Spleen (tissue), 13 donors: ENCODE measurements at places on chromosomes 4 and X. TPM values are rescaled to one million over a fixed set of nuclear protein-coding genes. Genes with fewer than 3 reads are reported as not detected.
A peak's percentile ranks its signal among the peaks of the same experiment; 100 is the strongest.

DNA sequence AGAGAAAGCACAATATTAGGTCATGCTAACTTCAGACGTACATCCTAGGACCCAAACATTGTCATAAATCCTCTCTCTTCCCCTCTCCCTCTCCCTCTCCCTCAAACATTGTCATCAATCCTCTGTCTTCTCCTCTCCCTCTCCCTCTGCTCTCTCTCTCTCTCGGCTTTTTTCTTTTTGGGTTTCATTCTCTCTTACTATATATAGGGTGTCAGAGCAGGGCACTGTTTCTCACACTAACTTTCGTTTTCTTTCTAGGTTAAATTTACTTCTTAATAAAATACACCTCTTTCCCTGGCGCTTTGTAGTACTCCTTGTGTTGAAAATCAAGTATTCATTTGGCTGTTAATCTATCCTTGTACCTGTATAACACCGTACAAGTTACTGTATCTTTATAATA is 37.0 kb upstream of the HERC5 start:
- no peak for DNase-seq

DNA sequence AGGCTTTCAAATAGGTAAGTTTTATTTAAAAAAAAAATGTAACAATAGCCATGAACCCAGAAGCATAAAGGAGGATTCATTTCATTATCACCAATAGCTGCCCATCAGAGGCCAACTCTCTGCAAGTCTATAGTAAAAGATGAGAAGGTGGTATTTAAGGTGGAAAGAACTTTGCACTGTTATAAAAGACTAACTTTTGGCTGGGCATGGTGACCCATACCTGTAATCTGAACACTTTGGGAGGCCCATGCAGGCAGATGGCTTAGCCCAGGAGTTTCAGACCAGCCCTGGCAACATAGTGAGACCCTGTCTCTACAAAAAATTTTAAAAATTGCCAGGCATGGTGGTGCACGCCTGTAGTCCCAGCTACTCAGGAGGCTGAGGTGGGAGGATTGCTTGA is 43.3 kb downstream of the RPS3A start:
- no peak for DNase-seq

- DNase-seq: no peak
Measured at GRCh38 chrX:805103-805670, 174.6 kb downstream of the SHOX start.

DNA sequence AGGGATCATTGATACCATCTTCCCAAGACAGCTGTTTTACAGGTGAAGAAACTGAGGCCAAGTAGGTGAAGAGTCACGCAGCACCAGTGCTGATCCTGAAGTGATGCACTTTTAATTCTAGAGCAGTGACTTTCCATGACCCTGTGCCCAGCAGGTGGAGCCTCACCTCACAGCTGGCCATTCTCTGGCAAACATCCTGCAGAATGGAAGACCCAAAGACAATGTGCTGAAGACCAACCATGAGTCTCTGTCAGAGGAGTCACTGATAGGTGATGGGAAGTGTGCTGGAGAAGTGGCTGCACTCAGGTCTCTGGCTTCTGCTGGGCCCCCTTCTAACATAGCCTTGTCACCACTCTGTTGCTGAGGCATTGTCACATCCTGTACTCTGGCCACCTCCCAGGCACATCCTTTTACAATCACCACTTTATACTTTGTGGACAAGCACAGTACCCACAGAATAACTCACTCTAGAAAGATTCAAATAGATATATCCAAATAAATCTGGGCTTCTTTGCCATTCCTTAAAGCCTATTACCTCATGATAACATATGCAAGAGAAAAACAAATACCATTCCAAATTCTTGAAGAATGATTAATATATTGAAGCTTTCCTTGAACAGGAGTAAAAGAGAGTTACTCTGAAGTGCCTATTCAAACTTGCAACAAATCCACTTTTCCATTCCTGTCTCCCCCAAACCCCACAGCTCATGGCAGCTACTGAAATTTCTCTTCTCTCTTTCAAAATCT is 64.1 kb upstream of the SCOC start:
- no peak for DNase-seq

GRCh38 chrX:54931107-54931506 is 10.5 kb downstream of the TRO start:
- DNase-seq: no peak

GRCh38 chrX:70168238-70169188 is 8.8 kb upstream of the DGAT2L6 start:
- DNase-seq: no peak

GRCh38 chr4:52019936-52020657 is at the start of gene LRRC66:
TSS of gene LRRC66 (minus strand) at chr4:52020363. CDS start at chr4:52017613, 2,750 bp downstream.
- no peak for DNase-seq

DNA sequence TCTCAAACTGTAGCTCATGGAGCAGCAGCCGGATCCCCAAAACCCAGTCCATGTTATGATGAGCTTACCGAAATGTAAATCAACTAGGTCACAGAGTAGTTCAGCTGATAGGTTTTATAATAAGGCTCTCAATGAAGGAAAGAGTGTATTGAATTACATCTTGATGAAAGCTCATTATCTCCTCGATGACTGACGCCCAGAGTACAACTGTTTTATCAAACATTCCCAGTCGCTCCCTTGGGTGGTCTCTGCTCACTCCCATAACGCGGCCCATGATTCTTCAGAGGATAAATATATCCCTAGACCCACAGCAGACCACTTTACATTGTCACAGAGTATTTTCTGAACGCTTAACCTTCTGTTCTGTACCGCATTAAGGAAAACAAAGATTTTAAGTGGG is 452.3 kb upstream of the GALNT7 start:
- no peak for DNase-seq

DNA sequence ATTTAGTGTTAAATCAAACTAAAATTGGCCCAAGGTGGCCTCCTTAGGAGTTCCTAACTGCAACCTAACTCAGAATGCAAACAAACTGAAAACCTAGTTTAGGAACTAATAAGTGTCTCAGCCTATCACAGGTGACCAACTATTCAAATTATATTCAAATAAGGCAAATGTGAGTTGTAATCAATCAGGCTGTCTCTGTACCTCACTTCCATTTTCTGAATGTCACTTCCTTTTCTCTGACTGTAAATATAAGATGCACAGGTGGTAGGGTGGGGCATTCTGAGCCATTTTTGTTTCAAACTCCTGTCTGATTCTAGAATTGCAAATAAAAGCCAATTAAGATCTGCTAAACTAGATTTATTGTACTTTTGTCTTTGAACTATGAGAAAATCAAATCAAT is 401.5 kb downstream of the PPP3CA start:
- DNase-seq: no peak

DNA sequence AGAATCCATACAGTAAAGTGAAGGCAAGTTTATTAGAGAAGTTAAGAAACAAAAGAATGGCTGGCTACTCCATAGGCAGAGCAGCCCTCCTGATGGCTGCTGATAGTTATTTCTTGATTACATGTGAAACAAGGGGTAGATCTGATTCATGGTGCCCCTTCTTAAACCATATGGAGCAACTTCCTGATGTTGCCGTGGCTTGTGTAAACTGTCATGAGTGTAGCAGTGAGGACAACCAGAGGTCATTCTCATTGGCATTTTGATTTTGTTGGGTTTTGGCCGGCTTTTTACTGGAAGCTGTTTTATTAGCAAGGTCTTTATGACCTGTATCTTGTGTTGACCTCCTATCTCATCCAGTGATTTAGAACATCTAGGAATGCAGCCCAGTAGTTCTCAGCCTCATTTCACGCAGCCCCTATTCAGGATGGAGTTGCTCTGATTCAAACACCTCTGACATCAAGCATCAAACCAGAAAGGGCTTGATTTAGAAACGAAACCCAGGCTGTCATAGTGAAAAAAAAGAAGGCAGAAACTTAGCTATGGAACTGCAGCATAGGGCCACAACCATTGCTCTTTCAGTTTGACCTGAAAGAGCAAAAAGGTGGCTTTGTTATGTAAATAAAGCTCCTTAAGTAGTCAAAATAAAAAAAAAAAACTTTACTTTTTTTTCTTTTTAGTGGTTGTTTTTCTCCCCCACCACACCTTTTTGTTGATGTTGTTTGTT is 37.8 kb downstream of the SPCS3 start:
- DNase-seq: no peak

- DNase-seq: no peak
Measured at GRCh38 chr4:169208516-169208915, 62.2 kb downstream of the SH3RF1 start.

GRCh38 chr4:37821953-37822605 is 4.4 kb upstream of the PGM2 start:
- DNase-seq: no peak

DNA sequence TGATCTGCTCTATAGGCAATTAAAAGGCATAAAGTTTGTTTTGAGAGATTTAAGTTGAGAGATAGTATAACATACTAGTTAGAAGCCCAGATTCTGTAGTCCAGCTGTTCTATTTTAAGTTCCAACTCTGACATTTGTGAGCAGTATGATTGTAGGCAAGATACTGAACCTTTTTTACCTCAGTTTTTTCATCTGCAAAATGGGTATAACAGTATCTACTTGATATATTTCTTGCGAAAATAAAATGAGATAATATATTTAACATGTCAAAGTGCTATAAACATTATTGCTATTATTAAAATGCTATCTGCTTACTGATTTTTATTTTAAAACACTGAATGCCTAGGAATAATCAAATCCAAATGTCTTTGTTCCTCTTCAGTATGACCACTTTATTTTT is 19.2 kb downstream of the TMPRSS11F start:
- no peak for DNase-seq

DNA sequence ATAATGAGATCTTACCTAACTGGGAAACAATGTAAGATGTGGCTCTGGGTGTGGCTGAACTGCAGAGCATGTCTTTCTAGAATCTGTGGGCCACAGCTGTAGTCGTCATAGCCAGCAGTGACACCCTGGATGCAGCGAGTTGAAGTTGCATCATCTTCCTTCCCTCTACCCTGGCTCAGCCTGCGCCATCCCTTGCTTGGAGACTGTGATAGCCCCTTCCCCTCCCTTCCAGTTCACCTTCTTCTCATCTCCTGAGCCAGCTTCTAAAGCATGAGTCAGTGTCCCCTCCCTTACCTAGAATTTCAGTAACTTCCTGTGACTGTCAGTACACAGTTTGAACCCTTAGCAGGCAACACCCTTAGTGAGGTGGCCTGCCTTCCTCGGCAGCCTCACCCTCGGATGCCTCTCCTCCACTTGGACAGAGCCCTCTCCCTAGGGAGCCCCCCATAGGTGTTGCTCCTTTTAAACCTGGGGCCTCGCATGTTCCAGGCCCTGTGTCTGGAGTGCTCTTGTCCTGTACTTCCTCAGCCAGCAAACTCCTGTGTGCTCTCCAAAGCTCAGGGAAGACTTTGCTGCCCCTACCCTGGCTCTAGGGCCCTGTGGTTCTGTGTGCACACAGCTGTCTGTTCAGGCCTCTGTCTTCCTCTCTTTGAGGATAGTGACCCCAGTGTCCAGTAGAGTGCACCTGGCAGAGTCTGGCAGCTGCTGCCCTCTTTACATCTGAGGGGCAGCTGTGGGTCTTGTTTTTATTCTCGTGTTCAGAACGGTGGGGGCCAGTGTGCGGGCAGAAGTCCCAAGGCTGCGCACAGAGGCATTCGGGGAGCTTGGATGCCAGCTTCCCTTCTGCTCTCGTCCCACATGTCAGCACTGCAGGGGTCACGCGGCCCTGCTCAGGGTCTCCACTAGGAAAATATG is 43.7 kb upstream of the TADA2B start:
- peak; percentile 73 for DNase-seq

DNA sequence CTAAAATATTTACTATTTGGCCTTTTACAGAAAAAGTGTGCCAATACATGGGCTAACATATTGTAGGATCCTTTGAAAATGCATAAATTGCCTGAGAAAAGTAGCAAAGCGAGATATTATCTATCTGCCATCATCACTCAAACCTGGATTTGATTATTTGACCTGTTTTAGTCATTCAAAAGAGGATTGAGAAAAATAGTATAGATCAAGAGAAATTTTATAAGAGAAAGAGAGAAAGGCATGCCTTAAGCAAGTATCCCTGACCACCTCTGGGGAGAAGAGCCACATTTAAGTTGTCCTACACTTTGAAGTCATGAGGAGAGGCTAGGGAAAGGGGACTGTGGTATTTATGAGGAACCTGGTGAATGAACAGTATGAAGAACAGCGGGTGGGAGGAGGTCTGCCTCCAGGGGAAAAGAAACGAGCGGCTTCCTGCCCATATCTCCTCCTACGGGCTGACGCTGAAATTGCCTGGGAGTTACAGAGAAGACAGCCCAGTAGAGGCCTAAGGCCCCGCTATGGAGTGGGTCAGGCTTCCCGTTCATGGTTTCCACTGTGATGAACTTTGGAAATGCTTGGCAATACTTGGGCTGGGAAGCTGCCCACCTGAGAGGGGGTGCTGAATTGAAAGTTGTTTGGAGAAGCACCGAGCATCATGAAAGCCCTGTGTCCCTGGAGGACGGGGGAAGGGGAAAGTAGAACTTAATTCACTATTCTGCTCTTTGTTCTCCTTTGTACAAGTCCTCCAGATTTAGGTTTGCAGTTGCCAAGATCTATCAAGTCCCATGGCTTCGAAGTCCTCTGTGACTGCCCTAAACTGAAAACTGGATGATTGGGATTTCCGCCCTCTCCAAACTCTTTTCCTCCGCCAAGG is 106.9 kb upstream of the ACSL4 start:
- no peak for DNase-seq

GRCh38 chr4:183840311-183840710 is 64.8 kb upstream of the STOX2 start:
- peak; percentile 85 for DNase-seq

GRCh38 chrX:28581522-28581921 is 5.7 kb upstream of the IL1RAPL1 start:
- DNase-seq: no peak

The GLRA3 gene
- 0.02 TPM for polyA plus RNA-seq

The EBP gene
- polyA plus RNA-seq: 46.4 TPM

The TMEM129 gene
- 17.2 TPM for polyA plus RNA-seq

The SMARCA1 gene
- 3.1 TPM for polyA plus RNA-seq

The TSPAN6 gene
- polyA plus RNA-seq: 2.9 TPM

The RHOXF2 gene
- polyA plus RNA-seq: not detected
